ENCODE measurements at places on chromosomes 6 and 20.

DNA sequence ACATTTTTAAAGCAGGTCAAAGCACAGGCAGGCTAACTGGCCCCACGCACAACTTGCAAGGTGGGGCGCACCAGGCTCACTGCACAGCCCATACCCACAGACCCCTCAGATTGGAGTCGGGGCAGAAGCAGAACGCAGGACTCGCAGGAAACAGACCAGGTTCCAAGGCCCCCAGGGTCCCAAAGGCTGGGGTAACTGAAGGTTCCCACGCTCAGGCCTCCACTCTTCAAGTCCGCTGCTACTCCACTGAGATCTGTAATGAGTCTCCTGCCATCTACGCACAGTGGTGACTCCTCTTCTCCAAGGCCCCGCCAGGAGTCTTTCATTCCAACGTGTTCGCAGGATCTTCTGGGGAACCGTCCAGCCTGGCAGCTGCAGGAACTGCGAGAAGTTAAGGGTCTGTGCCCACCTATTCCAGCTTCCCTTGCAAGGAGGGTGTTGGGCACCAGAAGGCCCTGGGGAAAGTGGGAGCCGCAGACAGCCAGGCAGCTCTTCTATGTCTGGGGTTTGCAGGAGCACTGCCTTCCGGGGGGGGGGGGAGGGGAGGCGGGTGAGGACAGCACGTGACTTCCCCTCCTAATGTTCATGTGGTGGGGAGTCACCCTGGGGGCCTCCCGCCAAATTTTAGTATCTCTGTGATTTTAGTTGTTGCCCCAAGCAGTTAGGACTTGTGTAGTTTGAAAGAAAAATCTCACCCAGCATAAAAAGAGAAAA is 2.0 kb upstream of the TAF4 start:
- DNase-seq, result no peak

DNA sequence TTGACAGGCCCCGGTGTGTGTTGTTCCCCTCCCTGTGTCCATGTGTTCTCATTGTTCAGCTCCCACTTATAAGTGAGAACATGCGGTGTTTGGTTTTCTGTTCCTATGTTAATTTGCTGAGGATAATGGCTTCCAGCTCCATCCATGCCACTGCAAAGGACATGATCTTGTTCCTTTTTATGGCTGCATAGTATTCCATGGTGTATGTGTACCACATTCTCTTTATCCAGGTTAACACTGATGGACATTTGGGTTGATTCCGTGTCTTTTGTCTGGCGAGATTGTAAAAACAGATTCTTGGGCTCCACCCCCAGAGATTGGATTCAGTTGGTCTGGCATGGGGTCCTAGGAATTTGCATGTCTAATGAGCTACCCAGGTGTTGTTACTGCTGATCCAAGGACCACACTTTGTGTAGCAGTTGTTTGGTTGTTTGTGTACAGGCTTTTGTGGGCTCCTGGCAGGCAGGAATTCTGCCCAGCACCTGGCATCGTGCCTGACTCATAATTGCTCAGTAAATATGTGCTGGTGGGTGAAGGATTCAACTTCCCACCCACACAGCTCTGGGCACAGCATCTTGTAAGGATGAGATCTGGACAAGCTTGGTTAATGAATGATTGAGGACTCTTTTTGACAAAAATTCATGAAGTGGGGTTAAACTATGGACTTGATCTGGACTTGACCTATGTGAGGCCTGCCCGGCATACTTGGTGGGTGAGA is 5.2 kb downstream of the TOX2 start:
- no peak for DNase-seq

GRCh38 chr6:44264154-44265006 is 971 bp downstream of the NFKBIE start:
- peak; percentile 82 for DNase-seq

GRCh38 chr6:27007020-27007419 is 240.5 kb upstream of the PRSS16 start:
- no peak for DNase-seq

- DNase-seq, result no peak
These were observed 296.5 kb downstream of the SMOC2 start for GRCh38 chr6:168737481-168737880.

DNA sequence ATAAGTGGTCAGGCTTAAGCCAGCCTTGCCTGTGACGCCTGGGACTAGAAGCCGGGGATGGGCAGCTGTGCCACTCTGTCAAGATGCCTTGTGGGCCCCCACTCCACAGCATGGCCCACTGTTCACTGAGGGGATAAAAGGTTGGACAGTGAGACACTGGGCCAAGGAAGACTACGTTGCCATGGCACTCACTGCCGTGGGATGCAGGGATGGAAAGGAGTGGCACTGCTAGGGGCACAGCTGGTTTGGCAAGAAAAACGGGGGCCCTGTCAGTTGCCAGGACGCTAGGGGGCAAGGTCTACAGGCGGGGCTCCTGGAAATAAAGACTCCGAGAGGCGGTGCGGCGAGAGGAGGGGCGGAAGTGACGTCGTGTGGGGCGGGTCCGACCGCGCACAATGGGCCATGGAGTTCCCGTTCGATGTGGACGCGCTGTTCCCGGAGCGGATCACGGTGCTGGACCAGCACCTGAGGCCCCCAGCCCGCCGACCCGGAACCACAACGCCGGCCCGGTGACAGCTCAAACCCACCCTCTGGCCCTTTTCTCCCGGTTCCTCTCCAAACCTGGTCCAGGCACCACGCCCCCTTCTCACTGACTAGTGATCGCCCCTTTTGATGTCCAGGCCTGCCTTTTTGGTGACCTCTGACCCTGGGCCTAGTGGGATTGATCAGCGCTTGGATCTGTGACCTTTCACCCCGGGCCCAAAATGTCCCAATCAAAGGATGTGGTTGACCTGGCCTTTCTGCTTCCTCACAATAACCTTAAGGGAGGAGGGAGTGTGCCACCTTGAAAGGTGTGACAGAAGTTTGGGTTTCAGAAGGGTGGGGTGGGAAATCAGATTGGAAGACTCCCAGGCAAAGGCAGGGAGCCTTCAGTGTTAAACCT is at the start of gene ATAT1:
ATAT1 (plus strand) TSS at position 391 of the 883 bp plus-strand sequence.
- peak; percentile 88 for DNase-seq

- no peak for DNase-seq
These were observed 65.5 kb downstream of the LAMA4 start for GRCh38 chr6:112188906-112189305.

GRCh38 chr6:166771701-166772100 is 144.7 kb upstream of the RPS6KA2 start:
- no peak for DNase-seq

DNA sequence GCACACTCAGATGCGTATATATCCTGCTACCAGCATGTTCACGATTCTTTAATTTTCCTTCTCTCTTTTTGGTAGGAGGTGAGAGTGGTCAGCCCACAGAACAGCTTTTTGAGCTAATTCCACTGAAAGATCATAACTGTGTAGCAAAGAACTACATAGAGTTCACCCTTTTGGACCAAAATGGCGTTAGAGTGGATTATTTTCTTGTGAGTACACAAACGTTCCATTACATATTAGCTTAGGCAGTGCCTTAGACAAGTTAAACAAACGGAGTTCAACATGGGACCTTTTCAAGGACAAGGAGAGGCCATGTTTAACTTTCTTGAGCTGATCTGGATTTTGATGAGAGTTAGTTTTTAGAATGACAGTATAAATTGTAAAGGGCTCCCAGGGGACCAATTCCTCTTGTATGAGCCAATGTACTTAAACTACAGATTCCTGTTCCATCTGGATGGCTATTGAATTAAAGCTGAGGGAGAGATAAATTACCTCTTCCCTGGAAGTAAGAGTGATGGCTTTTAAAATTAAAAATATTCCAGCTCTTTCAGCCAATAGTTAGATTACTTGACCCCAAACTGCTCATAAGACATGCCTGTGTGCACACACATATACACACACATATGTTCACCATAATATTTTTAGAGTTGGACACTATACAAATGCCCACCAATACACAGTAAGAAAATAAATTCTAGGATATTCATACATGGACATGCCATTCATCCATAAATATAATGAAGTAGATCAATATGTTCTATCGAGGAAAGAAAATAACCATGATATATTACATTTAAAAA is 25.6 kb upstream of the ARMH2 start:
- DNase-seq, result no peak

DNA sequence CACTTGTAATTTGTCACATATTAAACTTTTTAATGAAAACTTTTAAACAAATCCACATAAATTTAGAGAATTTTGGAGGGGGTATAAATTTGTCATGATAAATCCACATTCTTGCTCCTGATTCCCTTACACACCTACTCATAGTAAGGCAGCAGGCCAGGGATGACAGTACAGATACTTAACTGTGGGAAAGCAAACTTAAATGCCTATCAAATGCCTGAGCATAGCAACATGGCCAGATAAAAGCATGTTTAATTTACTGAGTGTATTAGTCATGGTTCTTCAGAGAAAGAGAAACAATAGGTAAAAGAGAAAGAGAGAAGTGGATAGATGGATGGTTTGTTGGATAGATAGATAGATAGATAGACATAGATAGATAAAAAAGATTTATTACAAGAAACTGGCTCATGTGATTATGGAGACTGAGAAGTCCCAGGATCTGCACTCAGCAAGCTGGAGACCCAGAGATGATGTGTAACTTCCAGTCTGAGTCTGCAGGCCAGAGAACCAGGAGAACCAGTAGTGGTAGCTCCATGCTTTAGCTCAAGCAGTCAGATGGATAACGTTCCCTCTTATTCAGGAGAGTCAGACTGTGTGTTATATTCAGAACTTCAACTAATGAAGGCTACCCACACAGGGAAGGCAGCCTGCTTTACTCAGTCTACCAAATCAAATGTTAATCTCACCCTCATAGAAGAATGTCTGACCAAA is 15.9 kb upstream of the ADGRF1 start:
- DNase-seq, result no peak

DNA sequence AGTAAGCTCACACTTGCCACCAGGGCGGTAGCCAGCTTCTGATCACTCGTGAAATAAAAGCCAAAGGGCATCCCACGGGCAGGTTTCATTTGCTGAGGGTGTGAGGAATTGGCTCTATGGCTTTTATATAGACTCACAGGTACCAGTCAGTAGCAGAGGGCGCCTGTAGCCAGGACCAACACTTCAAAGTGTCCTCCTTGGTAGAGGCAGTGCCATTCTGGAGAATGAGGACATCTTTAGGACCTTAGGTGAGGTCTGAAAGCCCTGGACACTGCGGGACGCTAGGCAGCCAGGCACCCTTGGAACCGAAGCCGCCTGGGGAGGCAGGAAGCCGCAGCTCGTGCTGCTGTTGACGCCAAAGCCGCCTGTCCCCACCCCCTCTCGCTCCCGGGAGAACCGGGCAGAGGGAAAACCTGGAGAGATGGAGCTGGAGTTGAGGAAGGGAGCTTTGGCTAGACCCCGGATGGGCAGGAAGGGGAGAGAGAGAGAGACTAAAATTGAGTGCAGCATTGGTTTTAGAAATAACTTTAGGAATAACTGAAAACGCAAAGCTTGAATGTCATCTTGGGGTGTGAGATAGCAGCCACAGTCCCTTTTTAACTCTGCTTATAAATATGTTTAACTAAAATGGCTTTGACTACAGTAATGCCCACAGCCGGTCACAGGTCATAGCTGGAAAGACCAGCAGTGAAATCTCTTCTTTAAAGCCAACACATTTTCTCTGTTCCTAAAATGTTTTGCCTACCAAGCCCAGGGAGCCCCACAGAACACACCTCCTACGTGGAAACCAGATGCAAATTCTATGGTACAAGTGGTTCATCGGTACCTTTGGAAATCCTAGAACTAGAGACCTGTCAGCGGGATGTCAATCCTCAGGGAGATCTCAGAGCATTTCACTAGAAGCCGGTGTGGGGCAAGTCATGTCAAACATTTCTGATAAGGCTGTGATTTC is 128.5 kb upstream of the CDYL start:
- DNase-seq, result no peak

DNA sequence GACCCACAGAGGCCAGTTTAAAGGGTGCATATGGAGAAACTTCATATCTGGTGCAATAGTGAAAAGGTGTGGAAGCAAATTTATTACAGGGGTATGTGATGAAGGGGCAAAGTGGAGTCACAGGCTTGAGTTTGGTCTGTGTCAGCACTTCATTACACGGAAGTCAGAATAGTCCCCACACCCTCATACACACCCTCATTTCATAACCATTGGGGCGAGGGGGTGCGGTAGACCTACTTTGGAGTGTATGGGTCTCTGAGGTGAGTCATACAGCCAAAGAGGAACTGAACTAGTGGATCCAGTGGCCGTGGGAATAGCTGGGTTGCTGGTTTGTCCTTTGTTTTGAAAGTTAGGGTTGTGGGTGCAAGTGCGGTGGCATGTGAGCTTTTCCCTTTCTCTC is 3.3 kb downstream of the TM9SF4 start:
- peak; percentile 74 for DNase-seq

GRCh38 chr20:24917797-24918578 is 31.1 kb upstream of the CST7 start:
- DNase-seq, result peak; percentile 17

DNA sequence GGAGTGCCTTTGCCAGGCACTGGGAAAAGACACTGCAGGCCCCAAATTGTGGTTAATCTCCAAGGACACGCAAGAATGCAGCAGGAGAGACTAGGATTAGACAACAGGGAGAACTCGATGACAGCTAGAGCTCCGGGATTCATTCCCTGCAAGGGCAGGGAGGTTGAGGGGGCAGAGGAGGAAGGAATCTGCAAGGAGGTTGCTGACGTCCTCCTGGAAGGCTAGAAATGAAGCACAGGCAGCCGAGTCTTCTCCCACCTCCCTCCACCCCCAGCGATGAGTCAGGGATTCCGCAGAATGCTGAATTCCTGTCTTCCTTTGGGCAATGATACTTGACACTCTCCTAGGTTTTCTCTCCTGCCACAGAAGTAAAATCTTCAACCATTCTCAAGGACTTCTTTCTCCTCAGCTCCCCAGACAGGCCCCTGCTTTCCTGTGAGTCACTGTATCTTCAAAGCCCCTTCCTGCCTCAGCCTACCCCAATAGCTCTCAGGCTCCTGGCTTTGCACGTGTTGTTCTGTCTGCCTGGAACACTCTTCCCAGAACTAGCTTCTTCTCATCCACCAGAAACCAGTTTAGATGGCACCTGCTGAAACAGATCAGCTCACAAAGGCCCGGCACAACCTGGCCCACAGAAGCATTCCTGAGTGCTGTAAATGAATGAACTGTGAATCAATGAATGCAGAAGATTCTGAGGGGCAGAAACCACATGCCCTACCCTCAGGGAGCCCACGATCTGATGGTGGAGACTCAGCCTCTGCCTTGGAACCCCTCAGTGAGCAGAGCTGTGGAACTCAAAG is 85.6 kb downstream of the MRPL14 start:
- no peak for DNase-seq

DNA sequence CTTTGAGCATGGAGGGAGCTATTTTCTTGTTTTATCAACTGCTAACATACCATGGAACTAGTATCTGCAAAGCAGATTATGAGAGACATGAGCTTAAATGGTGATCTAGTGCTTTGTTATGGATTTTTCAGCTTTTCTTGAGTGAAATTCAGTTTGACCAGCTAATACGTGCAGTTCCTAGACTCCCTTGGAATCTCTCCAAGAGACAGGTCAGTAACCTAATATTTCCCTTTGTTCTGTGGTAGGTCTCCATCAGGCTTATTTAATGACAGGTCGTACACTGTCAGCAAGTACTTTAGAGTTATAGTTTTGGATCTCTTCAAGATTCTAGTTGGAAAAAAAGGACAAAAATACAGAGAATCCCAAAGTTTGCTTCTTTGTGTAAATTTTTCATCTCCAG is 43.9 kb downstream of the HDAC2 start:
- no peak for DNase-seq
